ENCODE measurements at places on chromosomes 16 and 17.
A peak's percentile ranks its signal among the peaks of the same experiment; 100 is the strongest.

DNA sequence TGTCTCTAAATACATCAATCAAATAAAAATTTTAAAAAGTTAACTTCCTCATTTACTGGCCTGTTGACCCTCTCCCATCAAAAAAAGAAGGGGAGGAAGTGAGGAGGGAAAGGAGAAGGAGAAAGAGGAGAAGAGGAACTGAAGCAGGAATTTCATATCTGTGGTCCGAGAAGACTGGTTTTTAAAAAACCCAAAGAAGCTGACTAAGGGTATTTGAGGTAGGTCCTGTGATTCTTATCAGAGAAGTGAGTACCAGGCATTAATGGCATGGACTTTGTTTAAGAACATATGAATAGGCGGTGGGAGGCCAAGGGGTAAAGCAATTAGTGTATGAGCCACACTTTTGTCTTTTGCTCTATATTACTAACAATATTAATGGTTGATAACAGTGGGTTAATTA lies 2.0 kb downstream of the SLC46A1 start:
- no peak for DNase-seq

DNA sequence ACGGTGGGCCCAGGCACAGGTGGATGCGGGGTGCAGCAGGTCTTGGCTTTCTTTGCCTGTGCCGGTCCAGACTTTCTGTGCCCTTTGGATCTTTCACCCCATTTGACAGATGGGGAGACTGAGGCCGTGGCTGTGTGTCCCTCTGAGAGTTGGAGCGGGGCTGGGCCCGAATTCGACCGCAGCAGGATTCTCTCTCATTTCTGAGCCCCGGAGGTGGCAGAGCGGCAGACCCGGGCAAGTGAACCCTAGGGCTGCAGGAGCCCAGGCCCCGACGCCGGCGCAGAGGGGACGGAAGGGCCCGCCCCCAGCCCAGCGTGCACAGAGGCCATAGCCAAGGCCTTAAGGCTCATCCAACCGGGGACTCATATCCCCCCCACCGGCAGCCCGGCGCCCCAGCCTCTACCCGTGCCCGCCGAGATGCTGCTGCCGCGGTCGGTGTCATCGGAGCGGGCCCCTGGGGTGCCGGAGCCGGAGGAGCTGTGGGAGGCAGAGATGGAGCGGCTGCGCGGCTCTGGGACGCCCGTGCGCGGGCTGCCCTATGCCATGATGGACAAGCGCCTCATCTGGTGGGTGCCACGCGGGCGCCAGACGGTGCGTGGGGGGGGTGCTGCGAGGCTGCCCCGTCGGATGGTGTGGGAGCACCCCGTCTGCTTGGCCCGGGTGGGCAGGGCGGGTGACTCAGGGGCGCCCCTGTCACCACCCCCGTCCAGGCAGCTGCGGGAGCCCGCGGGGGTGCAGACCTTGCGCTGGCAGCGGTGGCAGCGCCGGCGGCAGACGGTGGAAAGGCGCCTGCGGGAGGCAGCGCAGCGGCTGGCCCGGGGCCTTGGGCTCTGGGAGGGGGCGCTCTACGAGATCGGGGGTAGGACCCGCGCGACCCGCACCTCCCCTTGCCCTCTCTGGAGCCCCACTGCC lies 857 bp downstream of the TMC8 start:
- no peak for DNase-seq

- DNase-seq, result peak; percentile 82
These were observed 88.2 kb downstream of the NOG start for GRCh38 chr17:56681561-56682266.

- DNase-seq, result no peak
These were observed 3.5 kb upstream of the RRAD start for GRCh38 chr16:66928702-66929388.

DNA sequence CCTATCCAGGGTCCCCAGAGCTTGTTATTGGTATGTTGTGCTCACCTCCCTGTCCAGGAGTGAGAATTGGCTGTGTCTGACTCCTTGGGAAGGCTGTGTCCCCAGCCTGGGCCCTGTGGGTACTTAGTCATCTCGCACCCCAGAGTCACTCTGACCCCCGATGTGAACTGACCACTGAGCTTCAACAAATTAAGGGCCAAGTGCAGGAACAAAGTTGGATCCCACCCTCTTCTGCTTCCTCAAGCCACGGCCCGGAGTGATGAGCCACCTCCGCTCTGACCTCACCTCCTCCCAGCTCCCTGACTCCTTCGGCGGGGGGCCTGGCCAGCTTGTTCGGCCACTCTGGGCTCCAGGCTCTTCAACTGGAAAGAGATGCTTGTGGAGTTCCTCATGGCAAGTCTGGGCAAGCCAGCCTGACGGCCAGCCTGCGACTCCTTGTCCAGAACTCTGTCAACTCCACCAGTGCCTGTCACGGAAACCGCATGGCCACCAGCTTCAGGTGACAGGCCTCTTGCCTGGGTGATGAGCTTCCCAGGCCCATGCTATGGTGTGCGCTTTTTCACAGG lies 22.3 kb upstream of the MPRIP start:
- DNase-seq, result no peak

DNA sequence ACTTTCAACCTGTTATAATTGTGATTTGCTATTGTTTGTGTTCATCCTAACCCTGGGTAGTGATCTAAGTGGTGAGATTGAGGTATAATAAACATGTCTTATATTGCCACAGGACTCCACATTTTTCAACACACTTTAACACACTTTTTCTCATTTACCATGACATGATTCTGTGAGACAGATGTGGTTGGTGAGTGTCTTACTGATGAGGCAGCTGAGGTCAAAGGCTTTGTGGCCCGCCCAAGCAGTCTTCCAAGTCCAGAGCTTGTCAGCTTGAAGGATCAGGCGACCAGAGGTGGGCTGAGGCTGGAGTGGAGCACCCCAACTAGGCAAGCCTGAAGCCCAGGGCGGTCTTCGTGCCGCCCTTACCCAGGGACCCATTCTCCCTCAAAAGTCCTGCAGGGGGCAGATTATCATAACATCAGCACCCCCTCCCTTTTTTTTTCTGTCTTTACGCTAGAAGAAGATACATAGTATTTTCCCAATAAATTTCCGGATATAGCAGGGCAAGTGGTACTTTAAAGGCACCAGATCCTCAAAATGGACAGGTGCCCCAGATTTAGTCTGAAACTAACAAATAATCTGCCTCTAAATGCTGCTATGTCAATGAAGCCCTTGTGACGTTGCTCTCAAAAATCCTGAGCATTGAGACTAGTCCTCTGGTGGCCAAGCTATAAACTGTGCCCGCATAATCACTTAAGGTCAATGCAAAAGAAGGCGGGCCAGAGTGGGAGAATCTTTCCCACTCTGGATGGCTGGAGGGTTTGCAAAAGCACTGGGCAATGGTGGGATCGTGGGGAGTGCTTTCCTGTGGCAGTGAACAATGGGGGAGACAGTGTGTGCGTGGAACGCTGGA lies 21.1 kb downstream of the KCTD19 start:
- DNase-seq, result no peak
